Fibroblast of skin of right biceps (primary cell): ENCODE measurements at places on chromosomes 11 and 22.

GRCh38 chr22:41050883-41051282 lies 41.5 kb upstream of the EP300 start:
- peak; percentile 26 for DNase-seq

DNA sequence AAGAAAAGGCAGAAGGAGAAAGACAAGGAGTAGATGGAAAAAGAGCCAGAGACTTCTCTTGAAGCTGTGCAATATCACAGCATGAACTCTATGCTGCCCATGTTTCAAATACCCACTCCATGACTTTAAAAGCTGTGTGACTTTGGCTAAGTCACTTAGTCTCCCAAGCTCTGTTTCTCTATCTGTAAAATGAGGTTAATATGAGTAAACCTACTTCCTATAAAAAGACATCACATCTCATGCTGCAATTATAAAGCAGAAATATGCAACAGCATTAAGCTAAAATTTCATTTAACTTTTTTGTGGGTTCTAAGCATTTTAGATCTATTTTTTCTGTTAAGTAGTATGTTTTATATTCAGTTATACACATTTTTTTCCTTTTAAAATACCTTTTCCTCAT lies 11.6 kb downstream of the DGCR2 start:
- no peak for DNase-seq

- peak; percentile 18 for DNase-seq
These were observed 10.3 kb downstream of the TOP3B start for GRCh38 chr22:21972293-21972779.

DNA sequence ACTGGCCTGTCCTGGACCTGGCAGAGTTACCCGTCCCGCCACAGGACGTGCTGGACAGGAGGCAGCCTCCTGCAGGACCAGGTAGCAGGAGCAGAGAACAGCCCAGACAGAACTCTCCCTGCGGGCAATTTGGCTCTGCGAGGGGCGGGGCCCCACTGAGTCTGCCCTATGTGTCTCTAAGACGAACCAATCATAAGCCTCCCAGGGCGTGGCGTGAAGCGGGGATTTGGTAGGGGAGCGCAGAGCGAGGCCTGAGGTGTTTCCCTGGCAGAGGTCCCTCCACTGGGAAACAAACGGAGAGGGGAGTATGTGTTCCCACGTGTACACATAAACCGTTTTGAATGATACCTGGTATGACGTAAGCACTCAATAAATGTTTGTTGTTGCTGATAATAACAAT lies 7.4 kb downstream of the CD82 start:
- no peak for DNase-seq

DNA sequence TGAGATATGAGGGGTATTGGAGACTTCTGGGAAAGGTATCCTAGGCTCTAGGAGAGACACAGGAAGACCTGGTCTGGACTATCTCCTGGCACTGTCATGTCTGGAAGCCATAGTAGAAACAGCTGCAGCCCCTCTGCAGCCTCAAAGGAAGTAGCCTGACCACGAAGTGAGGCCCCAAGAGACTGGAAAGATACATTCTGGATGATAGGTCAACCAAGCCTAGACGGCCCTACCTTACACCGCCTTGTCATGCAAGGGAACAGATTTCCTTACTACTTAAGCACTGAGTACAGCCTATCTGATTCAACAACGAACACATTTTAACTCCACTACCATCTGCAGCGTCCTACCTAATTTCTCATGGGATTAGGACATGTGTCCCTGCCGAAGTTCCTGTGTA lies 31.1 kb downstream of the UQCR10 start:
- peak; percentile 18 for DNase-seq

GRCh38 chr11:29293825-29294224 lies 723.0 kb downstream of the KCNA4 start:
- DNase-seq = peak; percentile 84

- DNase-seq = no peak
These were observed 3.3 kb downstream of the RIC8A start for GRCh38 chr11:210803-211180.

- peak; percentile 55 for DNase-seq
These were observed 46.1 kb upstream of the OR4B1 start for GRCh38 chr11:48170241-48171233.

GRCh38 chr11:70201882-70202861 lies 924 bp upstream of the FADD start:
- peak; percentile 57 for DNase-seq

DNA sequence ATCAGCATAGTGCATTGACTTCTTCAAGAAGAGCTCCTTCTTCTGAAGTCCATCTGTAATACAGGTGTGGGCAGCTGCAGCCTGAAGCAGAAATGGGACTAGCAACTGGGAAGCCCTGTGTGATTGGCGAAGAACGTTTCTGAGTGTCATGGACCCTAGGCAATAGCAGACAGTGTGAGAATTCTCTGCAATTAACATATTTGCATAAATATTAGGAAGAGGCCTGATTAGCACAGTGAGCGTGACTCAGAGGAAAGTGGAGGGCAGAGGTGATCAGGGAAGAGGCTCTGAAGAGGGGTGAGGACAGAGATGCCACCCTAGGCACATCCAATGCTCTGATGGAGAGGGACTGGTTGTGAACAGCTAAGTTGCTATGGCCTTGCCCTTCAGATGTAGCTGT lies 171.2 kb upstream of the ZBED5 start:
- DNase-seq = no peak

DNA sequence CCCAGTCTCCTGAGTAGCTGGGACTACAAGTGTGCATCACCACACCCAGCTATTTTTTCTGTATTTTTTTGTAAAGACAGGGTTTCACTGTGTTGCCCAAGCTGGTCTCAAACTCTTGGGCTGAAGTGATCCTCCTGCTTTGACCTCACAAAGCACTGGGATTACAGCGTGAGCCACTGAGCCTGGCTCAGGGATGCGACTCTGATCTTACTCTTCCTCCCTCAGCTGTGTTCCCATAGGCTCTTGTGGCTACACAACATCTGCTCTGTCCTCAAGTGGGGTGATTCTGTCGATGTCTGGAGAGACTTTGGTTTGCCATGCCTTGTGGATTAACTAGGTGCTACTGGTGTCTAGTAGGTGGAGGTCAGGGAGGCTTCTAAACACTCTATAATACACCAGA lies 127.0 kb upstream of the SERPIND1 start:
- no peak for DNase-seq

DNA sequence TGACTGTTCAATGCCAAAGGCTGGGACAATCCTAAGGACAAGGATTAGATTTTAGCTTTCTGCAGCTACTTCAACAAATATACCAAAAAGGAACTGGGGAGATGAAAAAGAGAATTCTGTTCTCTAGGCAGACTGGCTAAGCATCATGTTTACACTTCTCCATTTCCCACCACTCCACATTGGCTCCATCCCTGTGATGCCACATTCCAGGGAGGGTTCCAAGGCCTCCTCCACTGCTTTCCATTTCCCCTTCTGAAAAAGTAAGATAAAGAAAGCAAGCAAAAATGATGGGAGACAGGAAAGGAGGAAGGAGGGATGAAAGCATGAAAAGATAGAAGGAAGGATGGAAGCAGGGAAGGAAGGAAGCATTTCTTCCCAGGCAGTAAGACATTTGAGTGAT lies 315.8 kb downstream of the BLID start:
- no peak for DNase-seq

GRCh38 chr11:118227865-118228785 lies 3.3 kb upstream of the JAML start:
- DNase-seq = no peak

GRCh38 chr11:92482492-92483060 lies 258.0 kb downstream of the FAT3 start:
- DNase-seq = no peak

GRCh38 chr22:40058265-40058664 lies 63.5 kb downstream of the FAM83F start:
- DNase-seq = no peak

DNA sequence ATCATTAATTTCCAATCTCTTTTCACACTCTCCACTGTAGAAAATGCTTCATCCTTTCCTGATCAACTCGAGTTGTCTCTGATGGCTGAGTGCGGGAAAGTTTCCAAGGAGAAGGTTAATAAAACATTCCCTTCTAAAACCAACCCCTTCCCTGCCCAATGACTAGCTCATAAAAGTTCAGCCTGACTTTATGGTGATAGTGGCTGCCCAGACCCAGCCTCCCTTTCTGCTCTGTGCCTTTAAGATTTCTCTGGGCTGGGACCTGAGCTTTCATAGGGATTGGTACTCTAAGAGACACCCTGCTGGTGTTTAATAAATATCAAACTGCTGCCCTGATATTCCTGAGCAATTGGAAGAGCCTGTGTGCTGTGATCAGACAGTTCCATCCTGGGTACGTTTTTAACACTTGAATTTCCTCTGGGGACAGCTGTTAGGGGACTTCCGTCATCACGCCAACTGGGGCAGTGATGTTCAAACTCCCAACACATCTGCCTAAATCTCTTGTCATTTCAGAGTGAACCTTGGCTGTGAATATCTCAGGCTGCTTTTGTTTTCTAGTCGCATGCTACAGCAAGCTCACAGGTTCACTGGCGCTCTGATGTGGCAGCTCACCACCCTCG lies 195.0 kb upstream of the KIRREL3 start:
- DNase-seq = no peak

GRCh38 chr11:58731819-58732218 lies at the start of gene GLYAT:
Gene GLYAT, minus strand, starts transcription at chr11:58731943. Its CDS starts 7,447 bp downstream, at chr11:58724496.
- no peak for DNase-seq

GRCh38 chr11:106302416-106302815 lies 225.0 kb downstream of the AASDHPPT start:
- no peak for DNase-seq

DNA sequence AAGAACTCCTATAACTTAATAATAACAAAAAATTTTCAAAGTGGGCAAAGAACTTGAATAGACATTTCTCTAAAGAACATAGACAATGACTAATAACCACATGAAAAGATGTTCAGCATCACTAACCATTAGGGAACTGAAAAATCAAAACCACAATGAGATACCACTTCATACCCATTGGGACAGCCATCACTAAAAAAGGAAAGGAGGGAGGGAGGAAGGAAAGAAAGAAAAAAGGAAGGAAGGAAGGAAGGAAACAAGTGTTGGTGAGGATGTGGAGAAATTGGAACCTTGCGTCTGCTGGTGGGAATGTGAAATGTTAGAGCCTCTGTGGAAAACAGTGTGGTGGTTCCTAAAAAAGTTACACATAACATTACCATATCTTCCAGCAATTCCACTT lies 55.8 kb downstream of the MS4A13 start:
- DNase-seq = no peak

DNA sequence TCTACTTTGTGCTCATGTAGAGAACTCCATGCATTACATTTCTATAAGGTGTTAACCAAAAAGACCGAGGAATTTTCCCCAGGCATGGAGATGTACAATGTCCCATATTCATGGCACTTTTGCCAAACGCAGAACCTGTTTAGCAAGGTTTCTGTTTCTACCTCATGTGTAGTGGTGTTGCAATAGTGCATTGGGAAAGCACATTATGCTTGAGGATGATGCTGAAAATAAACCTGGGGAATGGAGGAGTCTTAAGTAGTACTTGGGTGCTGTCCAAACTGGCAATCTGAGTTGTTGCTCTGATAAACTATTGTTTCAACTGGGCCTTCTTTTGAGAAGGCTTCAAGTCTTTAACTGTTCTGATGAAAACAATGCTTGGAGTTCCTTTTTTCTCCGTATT lies 11.5 kb upstream of the MUC15 start:
- peak; percentile 11 for DNase-seq

- no peak for DNase-seq
These were observed 15.4 kb downstream of the APOL5 start for GRCh38 chr22:35733036-35733435.

GRCh38 chr11:69981119-69981784 lies 96.9 kb upstream of the ANO1 start:
- no peak for DNase-seq

GRCh38 chr22:29079218-29079901 lies 6.5 kb downstream of the KREMEN1 start:
- no peak for DNase-seq

GRCh38 chr11:66112041-66112491 lies 42.0 kb downstream of the PACS1 start:
- DNase-seq = no peak

DNA sequence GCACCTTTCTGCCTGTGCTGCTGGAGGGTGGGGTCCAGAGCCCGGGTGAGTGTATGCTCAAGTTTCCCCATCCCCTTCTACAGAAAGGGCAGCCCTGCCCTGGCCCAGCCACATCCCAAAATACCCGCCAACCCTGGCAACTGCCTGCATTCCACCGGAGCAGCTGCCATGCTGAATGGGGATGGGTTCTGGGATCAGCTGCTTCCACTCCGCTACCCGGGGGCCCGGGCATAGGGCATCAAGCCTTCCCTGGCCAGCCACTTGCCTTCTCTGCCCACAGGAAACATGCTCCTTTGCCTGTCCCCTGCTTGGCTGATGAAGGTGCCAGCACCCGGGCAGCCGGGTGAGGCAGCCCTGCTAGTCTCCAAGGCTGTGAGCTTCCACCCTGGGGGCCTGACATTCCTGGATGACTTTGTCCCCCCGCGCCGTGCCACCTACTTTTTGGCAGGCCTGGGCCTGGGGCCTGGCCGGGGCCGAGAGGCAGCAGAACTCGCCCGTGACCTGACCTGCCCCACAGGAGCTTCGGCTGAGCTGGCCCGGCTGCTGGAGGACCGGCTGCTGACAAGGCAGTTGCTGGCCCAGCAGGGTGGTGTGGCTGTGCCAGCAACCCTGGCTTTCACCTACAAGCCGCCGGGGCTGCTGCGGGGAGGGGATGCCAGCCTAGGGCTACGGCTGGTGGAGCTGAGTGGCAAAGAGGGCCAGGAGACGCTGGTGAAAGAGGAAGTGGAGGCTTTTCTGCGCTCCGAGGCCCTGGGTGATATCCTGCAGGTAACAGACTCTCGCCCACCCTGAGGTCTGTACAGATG lies 3.2 kb downstream of the CARNS1 start:
- DNase-seq = no peak

DNA sequence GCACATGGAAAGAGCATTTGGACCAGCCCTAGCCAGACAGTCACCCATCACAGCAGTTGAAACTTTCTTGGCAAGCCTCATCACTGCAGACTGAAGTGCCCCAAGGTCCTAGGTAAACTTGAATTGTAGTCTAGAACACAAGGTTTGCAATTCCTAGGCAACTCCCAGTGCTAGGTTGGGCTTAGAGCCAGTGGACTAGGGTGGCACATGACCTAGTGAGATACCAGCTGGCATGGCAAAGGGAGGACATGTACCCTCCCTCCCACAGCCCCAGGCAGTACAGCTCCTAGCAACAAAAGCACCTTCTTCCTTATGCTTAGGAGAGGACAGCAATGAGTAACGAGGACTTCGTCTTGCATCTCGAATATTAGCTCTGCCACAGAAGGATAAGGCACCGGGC lies 889.5 kb downstream of the JRKL start:
- DNase-seq = no peak

- no peak for DNase-seq
These were observed 206.9 kb upstream of the TMEM45B start for GRCh38 chr11:129608711-129609110.
